ENCODE measurements at places on chromosomes 16 and 17.

- DNase-seq, result peak; percentile 75
Observed at GRCh38 chr17:78142119-78142861, 3.9 kb upstream of the C17orf99 start.

DNA sequence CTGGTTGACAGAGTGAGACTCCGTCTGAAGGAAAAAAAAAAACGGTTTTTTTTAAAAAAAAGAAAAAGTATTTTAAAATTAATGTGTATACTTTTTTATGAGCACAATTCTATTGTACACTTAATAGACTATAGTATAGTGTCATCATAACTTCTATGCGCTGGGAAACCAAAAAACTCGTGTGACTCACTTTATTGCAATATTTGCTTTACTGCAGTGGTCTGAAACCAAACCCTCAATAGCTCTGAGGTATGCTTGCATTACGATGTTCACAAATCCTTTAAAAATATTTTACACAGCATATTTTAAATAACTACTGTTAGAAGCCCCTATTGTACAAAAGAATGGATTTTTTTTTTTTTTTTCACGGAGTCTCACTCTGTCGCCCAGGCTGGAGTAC lies 12.4 kb upstream of the MAP2K6 start:
- no peak for DNase-seq

DNA sequence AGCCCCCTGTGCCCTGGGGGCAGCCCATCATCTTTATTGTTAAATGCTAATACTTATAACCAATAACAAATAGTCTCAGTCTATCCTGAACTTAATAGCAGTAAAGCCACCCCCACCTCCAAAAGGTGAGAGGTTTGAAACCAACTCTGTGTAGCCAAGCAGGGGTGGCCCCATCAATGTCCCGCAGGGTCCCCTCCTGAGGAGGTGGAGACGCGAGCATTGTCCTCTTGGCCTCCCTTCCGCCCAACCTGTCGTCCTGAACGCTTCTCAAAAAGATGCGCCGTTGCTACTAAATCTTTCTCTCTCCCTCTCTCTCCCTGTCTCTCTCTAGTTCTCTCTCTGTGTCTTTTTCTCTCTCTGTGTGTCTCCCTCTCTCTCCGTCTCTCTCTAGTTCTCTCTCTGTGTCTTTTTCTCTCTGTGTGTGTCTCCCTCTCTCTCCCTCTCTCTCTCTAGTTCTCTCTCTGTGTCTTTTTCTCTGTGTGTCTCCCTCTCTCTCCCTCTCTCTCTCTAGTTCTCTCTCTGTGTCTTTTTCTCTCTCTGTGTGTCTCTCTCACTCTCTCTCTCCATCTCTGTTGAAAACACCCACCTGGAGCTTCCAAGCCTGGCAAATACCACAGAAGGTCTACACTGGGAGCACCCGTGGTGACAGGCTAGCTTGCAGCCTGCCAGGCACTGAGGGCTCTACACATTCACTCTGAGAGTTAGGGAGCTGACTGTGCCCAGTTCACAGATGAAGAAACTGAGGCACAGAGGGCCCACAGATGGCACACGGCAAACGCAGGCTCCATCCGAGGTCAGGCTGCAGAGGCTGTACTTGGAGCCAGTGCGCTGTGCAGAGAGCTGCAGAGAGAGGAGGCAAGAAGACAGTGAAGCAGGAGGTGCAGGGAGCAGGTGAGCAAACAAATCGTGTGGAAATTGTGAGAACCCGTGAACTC lies 185.9 kb downstream of the C16orf95 start:
- DNase-seq, result no peak

DNA sequence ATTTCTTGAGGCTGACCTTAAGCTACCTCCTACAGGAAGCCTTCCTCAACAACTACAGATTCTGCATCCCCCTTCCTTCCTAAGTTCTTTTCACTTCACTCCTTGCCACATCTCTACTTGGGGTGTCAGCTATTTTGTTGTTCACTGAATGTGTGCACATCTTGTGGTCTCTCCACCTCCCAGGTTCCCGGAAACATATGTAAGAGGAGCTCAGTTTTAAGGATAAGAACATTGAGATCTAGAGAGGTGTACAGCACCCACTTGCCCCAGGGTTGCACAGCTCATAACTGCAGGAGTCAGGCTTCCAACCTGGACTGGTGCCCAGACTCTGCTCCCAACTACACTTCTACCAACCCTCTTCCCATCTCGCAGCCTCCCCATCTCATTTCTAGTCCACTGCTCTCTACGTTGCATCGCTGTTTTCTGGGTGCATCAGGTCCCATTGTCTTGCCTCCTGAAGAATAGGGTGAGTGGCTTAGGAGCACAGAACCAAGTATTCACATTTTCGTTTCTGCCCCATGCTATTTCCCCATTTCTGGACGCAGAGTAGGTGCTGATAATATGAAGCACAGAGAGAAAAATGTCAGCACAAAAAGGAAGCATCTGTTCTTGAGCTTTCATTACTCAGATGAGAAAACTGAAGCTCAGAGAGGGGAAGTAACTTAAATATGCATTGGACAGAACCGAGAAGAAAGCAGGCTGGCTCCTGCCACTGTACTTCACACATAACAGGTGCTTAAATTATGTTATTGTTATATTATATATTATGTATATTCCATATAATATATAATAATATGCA lies 292.0 kb upstream of the CCL2 start:
- no peak for DNase-seq

DNA sequence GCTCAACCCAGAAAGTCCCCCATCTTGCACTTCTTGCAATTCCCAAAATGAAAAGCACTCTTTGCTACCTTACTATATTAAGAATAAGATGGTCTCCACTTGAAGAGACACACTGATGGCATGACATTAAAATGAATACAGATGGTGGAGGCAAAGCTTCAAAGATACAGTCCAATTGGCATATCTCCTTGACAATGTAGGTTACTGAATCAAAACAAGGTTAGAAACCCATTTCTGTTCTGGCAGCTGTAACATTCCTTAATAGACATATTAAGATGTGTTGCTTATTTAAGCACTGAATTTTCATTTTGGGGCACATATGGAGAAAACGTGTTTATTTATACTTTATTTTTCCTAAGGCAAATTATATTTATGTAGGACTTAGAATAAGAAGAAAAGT lies 1262.8 kb upstream of the CDH8 start:
- no peak for DNase-seq
